Suppressor macrophage treated with lipopolysaccharide for 4 hours (primary cell): ENCODE measurements at places on chromosomes 1 and 21.

GRCh38 chr1:220791285-220791684, 4.6 kb downstream of the MTARC1 start:
- no peak for DNase-seq

GRCh38 chr1:241773991-241774390, 74.0 kb upstream of the EXO1 start:
- DNase-seq: no peak

DNA sequence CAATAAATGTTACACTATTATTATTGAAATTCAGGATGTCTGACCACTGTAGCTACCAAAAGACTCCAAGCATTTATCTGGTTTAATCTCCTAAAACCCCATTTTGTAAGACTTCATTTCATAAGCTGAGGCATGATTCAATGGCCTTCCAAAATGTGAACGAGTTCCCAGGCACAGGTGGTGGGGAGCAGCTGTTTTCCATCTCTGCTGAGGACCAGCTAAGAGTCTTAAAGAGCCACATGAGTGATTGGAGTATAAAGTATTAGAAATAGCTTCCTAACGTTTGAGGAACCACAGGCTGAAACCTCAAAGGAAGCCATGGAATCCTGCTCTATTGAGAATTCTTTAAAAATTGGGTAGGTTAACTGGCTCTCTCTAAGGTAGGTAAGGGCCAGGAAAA, 44.9 kb downstream of the SEC16B start:
- no peak for DNase-seq

DNA sequence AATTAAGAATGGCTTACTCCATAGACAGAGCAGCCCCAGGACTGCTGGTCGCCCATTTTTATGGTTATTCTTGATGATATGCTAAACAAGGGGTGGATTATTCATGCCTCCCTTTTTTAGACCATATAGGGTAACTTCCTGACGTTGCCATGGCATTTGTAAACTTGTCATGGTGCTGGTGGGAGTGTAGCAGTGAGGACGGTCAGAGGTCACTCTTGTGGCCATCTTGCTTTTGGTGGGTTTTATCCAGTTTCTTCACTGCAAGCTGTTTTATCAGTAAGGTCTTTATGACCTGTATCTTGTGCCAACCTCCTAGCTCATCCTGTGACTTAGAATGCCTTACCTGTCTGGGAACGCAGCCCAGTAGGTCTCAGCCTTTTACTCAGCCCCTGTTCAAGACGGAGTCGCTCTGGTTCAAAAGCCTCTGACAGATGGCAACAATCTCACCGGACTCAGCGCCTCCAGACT, 5.2 kb upstream of the AGPAT3 start:
- DNase-seq: no peak

- no peak for DNase-seq
Measured at GRCh38 chr1:168825820-168826219, 96.8 kb upstream of the DPT start.
